ENCODE measurements at places on chromosomes 12 and 14.

DNA sequence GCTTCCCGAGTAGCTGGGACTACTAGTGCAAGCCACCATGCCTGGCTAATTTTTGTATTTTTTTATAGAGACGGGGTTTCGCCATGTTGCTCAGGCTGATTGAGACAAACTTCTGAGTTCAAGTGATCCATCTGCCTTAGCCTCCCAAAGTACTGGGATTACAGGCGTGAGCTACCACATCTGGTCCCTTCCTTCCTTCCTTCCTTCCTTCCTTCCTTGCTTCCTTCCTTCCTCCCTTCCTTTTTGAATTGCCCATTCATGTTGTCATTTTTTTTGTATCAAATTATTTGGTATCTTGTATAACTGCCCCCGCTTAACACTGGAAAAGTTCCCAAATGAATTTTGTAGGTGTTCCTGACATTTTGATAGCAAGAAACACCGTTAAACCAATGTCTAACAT, 11.7 kb downstream of the RAD9B start:
- H3K4me1 ChIP-seq: no peaks in the 10 kb centered on the region
- DNase-seq: no peak
- no peak overlapping the region for H3K4me3 ChIP-seq
- no peaks in the 10 kb centered on the region for H3K36me3 ChIP-seq
- no peak overlapping the region for H3K27ac ChIP-seq

DNA sequence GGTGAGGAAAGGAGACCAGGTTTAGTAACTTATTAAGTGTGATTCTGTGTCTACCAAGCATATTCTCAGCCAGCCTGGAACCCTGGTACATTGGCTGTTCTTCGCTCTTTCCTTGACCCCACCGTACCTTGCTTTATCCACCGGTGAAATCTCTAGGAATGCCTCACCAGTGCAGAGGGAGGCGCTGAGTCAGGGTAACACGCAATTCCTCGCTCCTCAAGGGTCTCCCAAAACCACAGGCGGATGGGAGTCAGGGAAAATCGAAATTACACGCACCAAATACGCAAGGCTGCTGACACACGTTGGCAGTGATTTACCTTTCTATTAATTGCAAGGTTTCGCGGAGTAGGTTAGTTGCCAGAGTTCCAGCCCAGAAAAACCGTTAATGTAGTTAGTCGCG, 845 bp downstream of the L3HYPDH start:
- H3K4me3 ChIP-seq: peak overlapping the region; percentile 99
- peaks cover 21% of the 10 kb centered on the region for H3K4me1 ChIP-seq
- peak overlapping the region; percentile 80 for H3K27ac ChIP-seq
- DNase-seq: no peak

DNA sequence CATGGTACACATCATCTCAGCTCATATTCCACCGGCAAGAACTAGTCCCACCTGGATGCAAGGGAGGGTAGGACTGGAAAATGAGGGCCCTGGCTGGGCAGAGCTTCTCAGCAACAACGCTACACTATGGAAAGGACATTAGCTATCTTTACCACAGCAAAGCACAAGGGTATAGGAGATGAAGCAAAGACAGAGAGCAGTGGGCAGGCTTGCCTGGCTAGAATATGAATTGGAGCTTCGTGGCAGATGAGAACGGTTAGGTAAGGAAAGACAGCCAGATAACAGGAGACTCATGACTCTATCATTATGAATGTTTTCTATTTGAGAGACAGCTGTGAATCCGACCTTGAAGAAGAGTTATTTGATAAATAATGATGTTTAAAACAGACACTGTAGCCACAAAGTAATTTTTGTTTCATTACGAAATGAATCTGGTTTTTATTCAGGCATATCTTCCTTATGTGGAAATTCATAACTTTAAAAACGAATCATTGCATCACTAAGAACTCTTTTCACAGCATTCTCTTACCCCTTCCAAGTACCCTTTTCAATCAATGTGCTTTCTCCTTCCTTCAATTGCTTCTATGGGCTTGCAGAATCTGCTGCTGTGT, 59.1 kb upstream of the PCED1B start:
- H3K27ac ChIP-seq: no peak overlapping the region
- no peaks in the 10 kb centered on the region for H3K27me3 ChIP-seq
- H3K36me3 ChIP-seq: no peaks in the 10 kb centered on the region
- H3K4me1 ChIP-seq: no peaks in the 10 kb centered on the region

- no peaks in the 10 kb centered on the region for H3K36me3 ChIP-seq
- H3K27me3 ChIP-seq: no peaks in the 10 kb centered on the region
- DNase-seq: no peak
- no peak overlapping the region for H3K4me3 ChIP-seq
- H3K27ac ChIP-seq: no peak overlapping the region
- no peaks in the 10 kb centered on the region for H3K4me1 ChIP-seq
Observed at GRCh38 chr12:68899251-68899771, 33.7 kb downstream of the CPM start.

- no peaks in the 10 kb centered on the region for H3K27me3 ChIP-seq
- no peak for DNase-seq
- H3K36me3 ChIP-seq: no peaks in the 10 kb centered on the region
- no peaks in the 10 kb centered on the region for H3K4me1 ChIP-seq
- H3K4me3 ChIP-seq: no peak overlapping the region
Observed at GRCh38 chr12:8449355-8449859, 6.4 kb upstream of the CLEC6A start.

DNA sequence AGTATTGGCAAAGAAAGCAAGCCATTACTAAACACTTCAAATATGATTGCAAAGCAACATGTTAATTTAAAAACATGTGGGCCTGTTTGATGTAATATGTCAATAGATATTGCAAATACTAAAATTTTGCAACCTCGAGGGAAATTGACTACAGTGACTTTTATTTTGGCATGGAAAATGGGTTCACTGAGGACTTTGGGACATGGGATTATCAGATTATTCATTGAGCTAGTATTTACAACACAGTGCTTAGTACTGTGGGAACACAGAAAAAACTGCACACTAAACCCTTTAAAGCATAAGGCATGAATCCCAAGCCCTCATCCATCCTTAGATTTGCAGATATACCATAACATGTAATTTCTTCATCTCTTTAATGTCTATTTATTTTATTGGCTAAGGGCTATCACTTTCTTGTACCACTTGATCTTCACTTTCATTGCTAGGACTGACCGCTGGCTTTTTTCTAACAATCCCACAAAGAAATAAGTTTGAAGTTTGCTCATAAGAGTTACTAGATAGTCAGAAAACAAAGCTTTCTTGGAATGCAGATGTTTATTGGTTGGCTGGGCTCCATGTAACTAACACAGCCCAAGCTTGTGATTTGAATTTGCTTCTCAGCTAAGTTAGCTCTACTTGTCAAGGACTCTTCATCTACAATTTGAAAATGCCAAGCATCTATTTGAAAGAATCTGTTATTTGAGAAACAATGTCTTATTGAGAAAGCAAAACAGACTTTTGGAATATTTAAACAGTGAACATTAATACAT, 48.7 kb downstream of the PPFIBP1 start:
- H3K27ac ChIP-seq: no peak overlapping the region
- no peaks in the 10 kb centered on the region for H3K27me3 ChIP-seq
- no peaks in the 10 kb centered on the region for H3K4me1 ChIP-seq
- DNase-seq: no peak

DNA sequence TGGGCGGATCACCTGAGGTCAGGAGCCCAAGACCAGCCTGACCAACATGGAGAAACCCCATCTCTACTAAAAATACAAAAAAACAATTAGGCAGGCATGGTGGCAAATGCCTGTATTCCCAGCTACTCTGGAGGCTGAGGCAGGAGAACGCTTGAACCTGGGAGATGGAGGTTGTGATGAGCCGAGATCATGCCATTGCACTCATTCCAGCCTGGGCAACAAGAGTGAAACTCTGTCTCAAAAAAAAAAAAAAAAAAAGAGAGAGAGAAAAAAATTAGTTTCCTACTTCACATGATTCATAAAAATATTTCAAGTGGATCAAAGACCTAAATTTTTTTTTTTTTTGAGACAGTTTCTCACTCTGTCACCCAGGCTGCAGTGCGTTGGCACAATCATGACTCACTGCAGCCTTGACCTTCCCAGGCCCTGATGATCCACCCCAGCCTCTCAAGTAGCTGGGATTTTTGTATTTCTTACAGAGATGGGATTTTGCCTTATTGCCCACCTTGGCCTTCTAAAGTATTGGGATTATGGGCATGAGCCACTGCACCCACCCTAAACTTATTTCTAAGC, 24.9 kb downstream of the FCF1 start:
- H3K4me1 ChIP-seq: no peaks in the 10 kb centered on the region
- peaks cover 33% of the 10 kb centered on the region for H3K36me3 ChIP-seq
- H3K4me3 ChIP-seq: no peak overlapping the region

- no peaks in the 10 kb centered on the region for H3K27me3 ChIP-seq
- H3K27ac ChIP-seq: no peak overlapping the region
- no peak overlapping the region for H3K4me3 ChIP-seq
- no peaks in the 10 kb centered on the region for H3K36me3 ChIP-seq
- no peaks in the 10 kb centered on the region for H3K4me1 ChIP-seq
- no peak for DNase-seq
Observed at GRCh38 chr12:48031135-48031960, 27.1 kb upstream of the COL2A1 start.

- no peaks in the 10 kb centered on the region for H3K36me3 ChIP-seq
- no peaks in the 10 kb centered on the region for H3K27me3 ChIP-seq
- DNase-seq: no peak
- H3K4me3 ChIP-seq: no peak overlapping the region
Observed at GRCh38 chr12:43154498-43155045, 397.4 kb downstream of the ADAMTS20 start.

DNA sequence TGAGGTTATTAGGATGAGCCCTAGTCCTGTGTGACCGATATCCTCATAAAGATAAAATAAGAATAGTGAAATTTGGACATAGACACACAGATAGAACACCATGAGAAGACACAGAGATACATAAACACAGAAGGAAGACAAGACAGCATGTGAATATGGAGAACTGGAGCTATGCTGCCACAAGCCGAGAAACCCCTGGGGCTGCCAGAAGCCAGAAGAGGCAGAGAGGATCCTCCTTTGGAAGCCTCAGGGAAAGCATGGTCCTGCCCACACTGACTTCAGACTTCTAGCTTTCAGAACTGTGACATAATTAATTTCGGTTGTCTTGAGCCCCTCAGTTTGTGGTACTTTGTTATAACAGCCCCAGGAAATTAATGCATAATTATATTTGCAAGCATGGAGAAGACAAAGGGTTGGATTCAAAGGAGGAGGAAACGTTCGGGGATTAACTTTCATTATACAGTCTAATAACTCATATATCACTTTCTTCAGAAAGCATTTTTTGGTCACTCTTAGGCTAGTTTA, 1501.8 kb upstream of the FLRT2 start:
- no peak for DNase-seq
- H3K4me3 ChIP-seq: no peak overlapping the region
- no peak overlapping the region for H3K27ac ChIP-seq
- H3K36me3 ChIP-seq: no peaks in the 10 kb centered on the region

DNA sequence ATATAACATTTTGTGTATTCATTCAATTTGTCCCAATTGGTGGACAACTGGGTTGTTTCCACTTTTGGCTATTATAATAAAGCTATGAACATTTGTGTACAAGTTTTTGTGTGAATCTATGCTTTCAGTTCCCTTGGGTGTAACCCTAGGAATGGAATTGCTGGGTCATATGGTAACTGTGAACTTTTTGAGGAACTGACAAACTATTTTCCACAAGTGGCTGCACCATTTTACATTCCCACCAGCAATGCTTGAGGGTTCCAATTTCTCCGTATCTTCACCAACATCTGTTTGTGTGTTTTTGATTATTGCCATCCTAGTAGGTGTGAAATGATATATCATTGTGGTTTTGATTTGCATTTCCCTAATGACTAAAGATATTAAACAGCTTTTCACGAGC, 13.0 kb downstream of the LPCAT3 start:
- no peak for DNase-seq
- H3K4me1 ChIP-seq: no peaks in the 10 kb centered on the region
- peaks cover 20% of the 10 kb centered on the region for H3K36me3 ChIP-seq
- no peak overlapping the region for H3K4me3 ChIP-seq
- no peak overlapping the region for H3K27ac ChIP-seq

- no peaks in the 10 kb centered on the region for H3K27me3 ChIP-seq
- H3K4me3 ChIP-seq: no peak overlapping the region
- no peak overlapping the region for H3K27ac ChIP-seq
- no peaks in the 10 kb centered on the region for H3K36me3 ChIP-seq
- no peak for DNase-seq
Observed at GRCh38 chr14:39641224-39641623, 209.0 kb upstream of the FBXO33 start.

GRCh38 chr12:126196263-126196662, 1131.0 kb downstream of the AACS start:
- no peak overlapping the region for H3K4me3 ChIP-seq
- no peaks in the 10 kb centered on the region for H3K27me3 ChIP-seq
- no peak for DNase-seq
- no peak overlapping the region for H3K27ac ChIP-seq
- no peaks in the 10 kb centered on the region for H3K36me3 ChIP-seq

DNA sequence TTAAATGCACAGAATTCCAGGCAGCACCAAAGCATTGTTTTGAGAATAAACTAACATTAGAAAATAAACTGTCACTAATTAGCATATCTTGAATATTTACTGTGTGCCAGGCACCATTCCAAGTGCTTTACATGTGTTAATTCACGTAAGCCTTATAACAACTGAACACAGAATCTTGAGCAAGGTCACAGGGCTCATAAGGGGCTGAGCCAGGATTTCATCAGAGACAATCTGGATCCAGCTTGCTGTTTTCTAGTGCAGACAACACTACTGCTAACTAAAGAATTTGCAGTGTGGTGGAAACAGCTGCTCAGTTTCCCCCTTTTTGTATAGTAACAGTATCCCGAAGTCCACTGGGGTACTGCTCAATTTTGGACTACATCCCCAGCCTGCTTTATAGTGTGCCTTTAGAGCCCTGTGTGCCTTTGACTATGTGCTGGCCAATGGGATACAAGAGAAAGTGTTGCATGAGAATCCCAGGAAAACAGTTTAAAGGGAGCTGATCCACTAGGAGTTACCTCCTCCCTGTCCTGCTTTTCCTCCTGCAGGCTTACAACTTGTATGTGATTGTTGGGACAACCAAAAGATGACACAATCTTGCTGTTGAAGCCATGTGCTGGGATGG, 36.0 kb upstream of the RMST start:
- H3K4me3 ChIP-seq: no peak overlapping the region
- H3K27ac ChIP-seq: no peak overlapping the region
- H3K27me3 ChIP-seq: no peaks in the 10 kb centered on the region
- no peak for DNase-seq
- no peaks in the 10 kb centered on the region for H3K4me1 ChIP-seq
- H3K36me3 ChIP-seq: no peaks in the 10 kb centered on the region

DNA sequence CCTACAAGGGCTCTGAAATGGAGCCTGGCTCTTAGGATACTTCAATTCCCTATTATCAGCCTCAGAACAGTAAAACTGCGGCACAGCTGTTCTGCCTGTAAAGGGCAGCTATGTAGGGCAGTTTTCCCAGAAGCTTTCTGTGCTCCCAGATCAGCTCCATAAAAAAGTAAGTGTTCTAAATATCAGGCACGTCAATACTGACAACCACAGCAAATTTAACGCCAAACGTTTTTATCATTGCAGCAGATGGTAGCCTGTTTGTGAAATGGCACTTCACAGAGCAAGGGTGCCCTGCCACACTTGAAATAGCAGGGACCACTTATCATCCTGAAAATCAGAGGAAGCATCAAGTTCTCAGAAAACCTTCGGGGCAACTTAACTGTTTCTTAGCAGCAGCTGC, 54.8 kb upstream of the PTHLH start:
- no peaks in the 10 kb centered on the region for H3K4me1 ChIP-seq
- no peak for DNase-seq
- no peak overlapping the region for H3K4me3 ChIP-seq
- no peak overlapping the region for H3K27ac ChIP-seq
- H3K27me3 ChIP-seq: no peaks in the 10 kb centered on the region
- H3K36me3 ChIP-seq: no peaks in the 10 kb centered on the region

GRCh38 chr12:112656141-112656540, 135.4 kb upstream of the RPH3A start:
- no peak overlapping the region for H3K4me3 ChIP-seq
- H3K36me3 ChIP-seq: no peaks in the 10 kb centered on the region
- no peak for DNase-seq
- H3K27ac ChIP-seq: no peak overlapping the region
- H3K4me1 ChIP-seq: no peaks in the 10 kb centered on the region
